NCI-H2081 treated with DMSO at 0.1 percent for 48 hours (cell line): ENCODE measurements at places on chromosomes 2 and 18.

GRCh38 chr2:156657809-156658208 lies 221.6 kb downstream of the GPD2 start:
- DNase-seq, result no peak

- no peak for DNase-seq
Measured at GRCh38 chr2:11521775-11522174, 12.1 kb upstream of the GREB1 start.

DNA sequence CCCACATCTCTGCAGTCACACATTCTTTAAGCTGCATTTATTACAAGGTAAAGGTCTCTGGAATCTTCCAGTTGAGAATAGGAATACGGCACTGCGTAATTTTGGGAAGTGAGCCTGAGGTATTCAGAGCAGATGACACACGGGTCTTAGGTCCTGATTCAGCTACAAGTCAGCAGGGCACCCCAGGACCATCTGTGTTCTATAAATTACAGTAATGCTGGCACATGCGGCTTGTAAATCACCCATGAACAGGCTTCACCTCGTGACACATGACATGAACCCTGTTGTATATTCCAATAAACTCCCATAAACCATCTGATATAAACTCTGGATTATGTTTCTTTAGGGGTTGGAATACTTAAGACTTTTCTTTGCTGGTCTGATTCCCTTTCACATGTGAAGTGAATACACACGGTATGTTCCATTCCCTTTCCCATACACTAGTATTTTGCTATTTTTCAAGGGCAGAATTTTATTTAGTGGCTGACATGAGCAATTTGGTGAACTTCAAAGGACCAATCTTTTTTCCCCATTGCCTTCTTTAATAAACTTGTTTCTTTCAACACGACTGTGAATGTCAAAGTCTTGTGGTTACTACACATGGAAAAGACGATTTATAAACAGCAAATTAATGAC lies 298.6 kb downstream of the MEIS1 start:
- DNase-seq, result no peak

DNA sequence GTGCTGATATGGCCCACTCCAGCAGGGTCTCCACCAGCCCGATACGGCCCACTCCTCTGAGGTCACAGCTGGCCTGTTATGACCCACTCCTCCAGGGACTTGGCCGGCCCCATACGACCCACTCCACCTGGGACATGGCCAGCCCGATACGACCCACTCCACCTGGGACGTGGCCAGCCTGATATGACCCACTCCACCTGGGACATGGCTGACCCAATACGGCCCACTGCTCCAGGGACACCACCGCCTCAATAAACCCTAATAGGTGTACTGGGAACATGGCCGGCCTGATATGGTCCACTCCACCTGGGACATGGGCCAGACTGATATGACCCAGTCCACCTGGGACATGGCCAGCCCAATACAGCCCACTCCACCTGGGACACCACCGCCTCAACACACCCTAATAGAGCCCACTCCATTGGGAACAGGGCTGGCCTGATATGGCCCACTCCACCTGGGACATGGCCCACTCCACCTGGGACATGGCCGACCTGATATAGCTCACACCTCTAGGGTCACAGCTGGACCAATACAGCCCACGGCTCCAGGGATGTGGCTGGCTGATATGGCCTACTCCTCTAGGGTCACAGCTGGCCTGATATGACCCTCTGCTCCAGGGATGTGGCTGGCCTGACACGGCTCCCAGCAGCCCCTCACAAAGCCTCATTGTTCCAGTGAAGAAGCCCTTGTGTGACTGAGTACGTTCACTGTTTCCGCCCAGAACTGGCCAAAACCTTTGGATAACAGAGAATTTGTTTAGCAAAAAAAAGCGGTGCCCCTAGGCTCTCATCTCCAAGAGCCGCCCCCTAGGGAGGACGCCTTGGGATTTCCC lies 245.6 kb downstream of the HDAC4 start:
- DNase-seq, result no peak

DNA sequence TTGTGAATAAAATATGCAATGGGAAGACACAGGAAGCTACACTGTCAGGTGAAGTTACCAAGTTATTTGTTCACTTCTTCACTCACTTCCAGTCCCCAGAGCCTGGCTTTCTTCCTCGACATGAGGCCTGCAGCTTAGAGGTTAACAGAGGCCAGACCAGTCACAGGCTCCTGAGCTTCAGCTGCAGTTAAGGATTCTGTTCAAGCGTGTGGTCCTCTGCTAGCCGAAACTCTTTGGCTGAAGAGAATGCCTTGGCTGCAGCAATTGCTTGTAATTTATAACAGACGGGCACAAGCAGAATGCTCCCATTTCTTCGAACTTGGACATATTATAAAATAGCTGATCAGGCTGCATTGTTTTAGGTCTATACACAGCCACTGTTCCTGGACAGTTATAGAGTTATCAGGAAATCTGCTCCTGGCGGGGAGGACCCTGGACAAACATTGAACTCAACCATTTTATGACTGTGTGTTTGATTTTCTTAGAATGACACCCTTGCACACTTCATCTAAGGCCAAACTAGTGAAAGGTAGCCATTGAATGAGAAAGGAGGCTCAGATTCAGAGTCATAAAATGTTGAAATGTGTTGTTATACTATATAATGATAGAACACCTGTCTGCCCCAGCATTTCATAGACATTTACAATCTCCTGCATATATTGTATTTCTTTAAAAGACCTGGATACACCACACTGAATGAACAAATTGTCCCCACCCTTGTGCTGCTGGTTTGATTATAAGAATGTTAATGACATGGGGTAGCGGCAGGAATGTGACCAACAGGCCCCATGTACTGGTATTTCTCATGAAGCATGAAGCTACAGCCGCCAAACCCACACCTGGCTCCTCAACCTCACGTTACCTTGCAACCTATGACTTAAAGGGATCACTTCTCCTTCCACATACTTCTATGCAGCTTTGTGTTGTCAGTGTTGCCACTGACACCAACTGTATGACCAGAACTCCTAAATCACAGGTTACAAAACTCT lies 153.6 kb downstream of the TDRD15 start:
- DNase-seq, result no peak

DNA sequence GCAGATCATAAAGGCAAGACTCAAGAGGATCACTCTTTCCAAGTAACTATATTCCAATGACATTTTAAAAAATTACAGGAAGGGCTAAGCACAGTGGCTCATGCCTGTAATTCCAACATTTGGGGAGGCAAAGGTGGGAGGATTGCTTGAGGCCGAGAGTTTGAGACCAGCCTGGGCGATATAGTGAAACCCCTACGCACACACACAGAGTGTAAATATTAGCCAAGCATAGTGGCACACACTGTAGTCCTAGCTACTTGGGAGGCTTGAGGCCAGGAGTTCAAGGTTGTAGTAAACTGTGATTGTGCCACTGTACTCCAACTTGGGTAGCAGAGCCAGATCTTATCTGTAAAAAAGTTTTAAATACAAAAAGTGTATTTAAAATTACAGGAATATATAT lies 450.2 kb upstream of the NRP2 start:
- DNase-seq, result no peak

GRCh38 chr2:69191634-69192033 lies 178.7 kb downstream of the ANTXR1 start:
- DNase-seq, result no peak

DNA sequence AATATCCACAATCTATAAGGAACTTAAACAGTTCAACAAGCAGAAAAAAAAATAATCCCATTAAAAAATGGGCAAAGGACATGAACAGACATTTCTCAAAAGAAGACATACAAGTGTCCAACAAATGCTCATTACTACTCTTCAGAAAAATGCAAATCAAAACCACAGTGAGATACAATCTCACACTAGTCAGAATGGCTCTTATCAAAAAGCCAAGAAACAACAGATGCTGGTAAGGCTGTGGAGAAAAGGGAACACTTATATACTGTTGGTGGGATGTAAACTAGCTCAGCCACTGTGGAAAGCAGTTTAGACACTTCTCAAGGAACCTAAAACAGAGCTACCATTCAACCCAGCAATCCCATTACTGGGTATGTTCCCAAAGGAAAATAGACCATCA lies 7.2 kb upstream of the CRYGB start:
- DNase-seq, result no peak

- no peak for DNase-seq
Measured at GRCh38 chr2:167626301-167626700, 621.1 kb downstream of the STK39 start.

- no peak for DNase-seq
Measured at GRCh38 chr2:7592618-7593140, 675.5 kb downstream of the RNF144A start.
